ENCODE measurements at places on chromosomes 2 and 18.
A peak's percentile ranks its signal among the peaks of the same experiment; 100 is the strongest.

- no peak for DNase-seq
Observed at GRCh38 chr18:63195326-63196159, 124.0 kb downstream of the BCL2 start.

DNA sequence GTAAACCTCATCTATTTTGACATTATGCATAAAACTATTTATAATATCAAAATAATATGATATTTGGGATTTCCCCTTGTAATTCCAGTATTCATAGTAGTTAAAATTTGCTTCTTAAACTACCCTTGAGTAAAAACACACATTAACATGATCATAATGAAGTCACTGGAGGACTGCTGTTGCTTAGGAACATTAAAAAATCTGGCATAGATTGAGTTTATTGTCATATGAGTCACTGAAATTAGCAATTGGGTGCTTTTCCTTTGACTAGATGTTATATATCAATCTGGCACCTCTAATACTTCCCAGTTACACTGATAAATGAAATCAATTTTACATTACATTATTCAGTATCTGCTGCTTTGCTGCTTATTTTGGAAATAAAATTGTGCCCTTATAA is 57.0 kb upstream of the ZC3H15 start:
- no peak for DNase-seq

DNA sequence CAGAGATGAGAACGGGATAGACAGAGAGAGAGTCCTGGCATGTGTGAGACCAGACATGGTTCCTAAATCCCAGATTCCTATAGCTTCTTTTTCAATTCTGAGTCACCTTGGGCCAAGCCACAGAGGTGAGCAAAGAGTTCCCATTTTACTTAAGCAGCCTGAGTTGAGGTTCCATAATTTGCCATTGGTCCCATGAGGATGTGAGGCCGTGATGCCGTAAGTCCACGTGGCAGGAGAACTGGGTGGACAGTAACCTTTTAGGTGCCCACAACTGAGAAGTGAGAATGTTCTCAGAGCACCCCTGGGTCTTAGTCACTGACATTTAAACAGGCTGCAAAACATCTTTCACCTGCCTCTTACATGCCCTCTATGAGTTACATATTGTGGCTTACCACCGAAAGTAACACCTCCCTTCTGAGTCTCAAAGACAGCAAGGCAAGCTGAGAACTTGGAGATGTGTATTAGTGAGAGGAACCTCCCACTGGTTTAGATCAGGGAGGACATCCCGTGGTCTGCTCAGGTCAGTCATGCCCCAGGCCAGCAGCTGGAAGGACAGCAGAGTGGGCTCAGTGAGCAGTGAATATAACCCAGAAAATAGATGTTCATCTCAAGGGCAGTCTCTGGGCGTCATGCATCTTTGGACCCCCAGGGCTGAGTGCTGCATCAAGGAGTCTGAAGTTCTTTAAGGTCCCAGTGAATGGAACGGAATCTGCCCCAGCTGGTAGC is 127.9 kb upstream of the LGALSL start:
- peak; percentile 7 for DNase-seq

DNA sequence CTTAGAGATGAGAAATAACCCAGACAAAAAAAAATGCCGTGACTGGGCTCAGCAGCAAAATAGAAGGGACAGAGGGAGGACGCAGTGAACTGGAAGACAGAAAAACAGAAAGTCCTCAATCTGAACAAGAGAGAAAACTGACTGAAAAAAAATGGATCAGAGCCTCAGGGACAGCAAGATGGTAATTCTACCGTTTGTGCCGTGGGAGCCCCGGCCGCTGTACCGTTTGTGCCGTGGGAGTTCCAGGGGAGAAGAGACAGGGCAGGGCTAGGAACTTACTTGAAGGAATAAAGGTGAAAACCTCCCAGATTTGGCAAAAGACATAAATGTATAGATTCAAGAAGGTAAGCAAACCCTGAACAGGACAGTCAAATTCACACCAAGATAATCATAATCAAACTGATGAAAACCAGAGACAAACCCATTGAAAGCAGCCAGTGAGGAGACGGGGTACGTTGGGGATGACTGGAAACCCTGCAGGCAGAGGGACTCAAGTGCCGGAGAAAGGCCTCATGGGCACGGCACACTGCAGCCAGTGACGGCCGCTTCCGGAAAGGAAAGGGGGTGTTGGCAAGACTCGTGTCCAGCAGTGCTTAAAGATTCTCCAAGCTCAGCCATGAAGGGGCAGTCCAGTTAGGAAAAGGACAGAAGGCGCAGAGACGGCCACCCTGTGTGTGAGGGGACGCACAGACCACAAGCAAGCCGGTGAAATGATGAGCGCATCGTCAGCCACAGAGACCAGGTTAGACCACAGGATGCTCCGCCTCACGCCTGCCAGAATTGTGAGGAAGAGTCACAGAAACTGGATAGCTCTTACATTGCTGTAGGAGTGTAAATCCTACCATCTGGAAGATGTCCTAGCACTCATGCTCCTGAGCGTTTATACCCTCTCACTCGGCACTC is 40.0 kb upstream of the NFATC1 start:
- DNase-seq, result no peak

DNA sequence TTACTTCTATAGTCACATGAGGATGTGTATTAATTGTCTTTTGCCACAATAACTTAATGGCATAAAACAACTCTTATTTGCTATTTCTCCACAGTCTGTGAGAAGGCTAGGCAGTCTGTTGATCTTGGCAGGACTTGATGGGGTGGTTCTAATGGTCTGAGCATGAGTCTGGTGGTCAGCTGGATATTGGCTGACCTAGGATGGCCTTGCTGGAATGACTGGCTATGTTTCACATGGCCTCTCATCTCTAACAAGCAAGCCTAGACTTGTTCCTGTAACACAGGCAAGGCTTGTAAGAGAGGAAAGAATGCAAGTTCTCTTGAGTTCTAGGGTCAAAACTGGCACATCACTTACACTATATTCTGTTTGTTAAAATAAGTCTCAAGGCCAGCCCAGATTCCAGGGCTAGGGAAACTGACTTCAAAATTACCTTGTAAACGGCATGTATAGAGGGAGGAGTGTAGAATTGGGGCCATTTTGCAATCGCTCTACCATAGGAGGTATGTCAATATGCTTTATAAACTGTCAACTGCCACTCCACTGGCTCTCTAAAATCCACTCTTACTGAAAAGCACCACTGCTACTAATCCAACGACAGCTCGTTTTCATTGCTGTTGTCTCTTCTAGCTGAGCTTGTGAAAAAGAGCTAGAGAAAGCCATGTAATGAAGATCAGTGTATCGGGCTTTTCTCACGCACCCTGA is 325.0 kb upstream of the PKDCC start:
- no peak for DNase-seq

- DNase-seq, result peak; percentile 59
Observed at GRCh38 chr2:55168221-55169154, 63.6 kb downstream of the CLHC1 start.

GRCh38 chr18:61245276-61245675 is 88.0 kb upstream of the CDH20 start:
- DNase-seq, result no peak

- DNase-seq, result no peak
Observed at GRCh38 chr2:35298493-35298892, 1057.1 kb upstream of the CRIM1 start.

- no peak for DNase-seq
Observed at GRCh38 chr2:85672456-85672855, 4.5 kb upstream of the SFTPB start.

DNA sequence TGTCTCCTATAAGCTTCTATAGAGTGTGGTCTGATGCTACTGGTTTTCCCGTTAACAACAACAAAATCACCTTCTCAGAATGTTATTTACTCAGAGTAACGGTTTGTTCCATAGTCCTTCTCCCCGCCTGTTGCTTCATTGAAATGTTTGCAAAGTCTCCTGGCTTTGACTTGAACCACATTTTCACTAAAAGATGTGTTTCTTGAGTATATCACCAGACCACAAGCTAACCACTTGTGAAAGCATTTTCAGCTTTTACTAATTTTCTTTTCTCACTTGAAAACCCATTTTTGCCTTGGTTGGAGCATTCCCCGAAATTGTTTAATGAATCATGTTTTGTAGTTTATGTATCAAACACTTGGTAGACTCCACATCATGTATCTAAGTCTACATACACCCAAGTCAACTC is 121.2 kb downstream of the DPP4 start:
- no peak for DNase-seq

GRCh38 chr2:50318147-50318546 is 713.8 kb downstream of the NRXN1 start:
- DNase-seq, result no peak

- DNase-seq, result peak; percentile 35
Observed at GRCh38 chr2:212135739-212136138, 402.9 kb downstream of the ERBB4 start.

GRCh38 chr2:171206422-171207115 is 45.9 kb upstream of the TLK1 start:
- no peak for DNase-seq

GRCh38 chr2:76668279-76668678 is 853.9 kb downstream of the LRRTM4 start:
- no peak for DNase-seq

- DNase-seq, result no peak
Observed at GRCh38 chr2:160299540-160299939, 99.5 kb upstream of the ITGB6 start.

- no peak for DNase-seq
Observed at GRCh38 chr2:196535742-196536141, 103.8 kb upstream of the CCDC150 start.

DNA sequence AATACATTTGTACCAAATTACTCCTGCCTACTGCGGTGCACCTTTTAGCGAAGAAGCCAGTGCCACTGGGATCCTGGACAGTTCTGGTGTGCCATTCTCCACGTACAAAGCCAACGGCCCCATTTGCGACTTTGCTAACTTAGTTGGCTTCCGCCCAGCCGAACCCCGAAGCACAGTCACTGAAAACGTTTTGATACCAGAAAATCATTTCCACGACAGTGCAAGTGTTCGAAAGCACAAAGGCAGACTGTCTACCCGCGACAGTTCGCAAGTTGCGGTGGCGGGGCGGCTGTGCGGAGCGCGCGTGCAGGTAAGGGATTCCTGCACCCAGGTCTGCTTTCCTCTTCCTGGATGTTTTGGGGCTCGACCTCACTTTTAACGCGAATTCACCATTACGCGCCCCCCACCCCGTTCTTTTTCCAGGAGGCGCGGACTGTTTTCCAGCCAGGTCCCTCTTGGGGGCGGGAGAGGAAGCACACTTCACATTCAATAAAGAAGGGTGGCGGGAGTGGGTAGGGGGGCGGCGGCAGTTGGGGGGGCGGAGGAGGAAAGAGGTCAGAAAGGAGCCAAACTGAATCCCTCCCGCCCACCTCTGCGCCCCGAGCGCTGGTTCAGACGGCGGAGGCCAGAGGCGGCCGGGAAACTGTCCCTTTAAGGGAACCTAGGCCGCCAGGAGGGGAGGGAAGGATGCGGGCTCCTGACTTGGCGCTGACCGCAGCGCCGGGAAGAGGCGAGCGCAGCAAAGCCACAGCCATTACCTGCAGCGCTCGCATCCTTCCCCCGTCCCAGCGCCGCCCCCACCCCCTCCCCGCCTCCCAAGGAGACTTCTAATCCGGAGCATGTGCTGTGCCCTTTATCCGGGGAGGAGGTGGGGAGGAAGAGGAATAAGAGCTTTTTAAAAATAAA is 107.4 kb upstream of the KCTD1 start:
- peak; percentile 68 for DNase-seq

- DNase-seq, result no peak
Observed at GRCh38 chr2:205500951-205501350, 181.3 kb upstream of the NRP2 start.

DNA sequence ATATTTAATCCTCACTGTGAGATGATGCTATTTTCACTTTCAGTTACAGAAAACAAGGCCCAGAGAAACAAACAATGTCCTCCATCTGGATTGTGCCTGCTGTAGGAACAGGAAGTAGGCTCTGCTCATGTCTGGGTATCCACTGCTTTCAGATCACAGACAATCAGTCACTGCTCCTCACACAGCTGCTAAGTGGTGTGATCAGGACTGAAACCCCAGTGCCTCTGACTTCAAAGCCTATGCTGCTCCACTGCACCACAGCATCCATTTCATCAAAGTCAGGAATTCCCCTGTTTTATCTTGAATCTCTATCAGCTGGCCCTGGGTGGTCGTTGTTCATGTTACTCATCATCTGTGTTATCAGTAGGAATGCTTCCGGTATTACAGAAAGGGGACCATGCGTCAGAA is 303.8 kb upstream of the TRIB2 start:
- no peak for DNase-seq

GRCh38 chr18:74281980-74282754 is 9.6 kb downstream of the CYB5A start:
- no peak for DNase-seq

GRCh38 chr2:232876978-232877441 is 6.9 kb downstream of the SNORC start:
- no peak for DNase-seq

DNA sequence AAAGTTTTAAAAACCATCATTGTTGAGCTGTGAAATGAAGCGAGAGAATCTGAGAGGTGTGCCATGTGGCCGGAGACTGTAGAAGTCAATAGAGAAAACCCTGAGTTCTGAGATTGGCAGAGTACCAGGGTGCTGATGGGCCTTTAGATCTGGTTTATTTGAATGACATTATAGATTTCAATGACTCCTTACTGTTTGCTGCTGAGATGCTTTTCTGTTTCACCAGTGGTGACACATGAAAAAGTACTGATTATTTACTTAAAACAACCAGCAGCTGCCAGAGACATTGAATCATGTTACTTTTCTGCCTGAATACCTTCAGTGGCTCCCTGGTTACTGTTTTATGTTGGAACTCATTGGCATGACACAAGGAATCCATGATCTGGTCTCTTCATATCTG is 602.7 kb upstream of the ZNF804A start:
- no peak for DNase-seq

DNA sequence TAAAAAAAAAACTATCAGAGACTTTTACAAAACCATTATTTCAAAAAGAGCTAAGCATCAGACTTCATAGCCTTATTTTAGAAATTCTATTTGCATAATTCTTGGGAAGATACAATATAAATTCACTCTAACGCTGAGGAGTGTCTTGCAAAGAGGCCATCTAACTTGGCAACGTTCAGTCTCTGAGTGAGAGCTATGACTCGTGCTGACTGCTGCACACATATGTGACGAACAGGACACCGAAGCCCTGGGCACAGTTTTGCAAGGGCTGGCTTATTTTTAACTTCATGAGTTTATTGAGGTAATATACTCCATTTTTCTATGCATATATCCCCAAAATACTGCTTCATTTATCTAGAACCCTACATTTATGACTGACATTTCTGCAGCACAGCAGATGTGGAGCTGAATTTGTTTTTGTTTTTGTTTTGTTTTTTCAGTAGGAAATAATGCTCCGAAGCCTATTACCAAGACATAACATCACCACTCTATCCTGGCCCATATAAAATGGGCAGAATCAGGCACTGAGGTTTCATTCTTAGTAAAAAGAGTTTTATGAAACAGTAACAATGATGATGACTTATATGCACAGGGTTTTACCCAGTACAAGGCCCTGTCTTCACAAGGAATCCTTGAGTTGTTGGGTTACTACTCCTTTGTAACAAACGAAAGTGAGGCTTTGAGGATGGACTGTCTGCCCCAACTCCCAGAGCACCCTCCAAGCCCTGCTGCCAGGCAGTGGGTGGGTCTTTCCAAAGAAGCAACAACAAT is 68.3 kb downstream of the CRACDL start:
- no peak for DNase-seq

Measured in WERI-Rb-1 (cell line).